ENCODE measurements at places on chromosomes 3 and 15.
A peak's percentile ranks its signal among the peaks of the same experiment; 100 is the strongest.

GRCh38 chr15:49758856-49759255, 138.0 kb downstream of the DTWD1 start:
- DNase-seq: no peak

DNA sequence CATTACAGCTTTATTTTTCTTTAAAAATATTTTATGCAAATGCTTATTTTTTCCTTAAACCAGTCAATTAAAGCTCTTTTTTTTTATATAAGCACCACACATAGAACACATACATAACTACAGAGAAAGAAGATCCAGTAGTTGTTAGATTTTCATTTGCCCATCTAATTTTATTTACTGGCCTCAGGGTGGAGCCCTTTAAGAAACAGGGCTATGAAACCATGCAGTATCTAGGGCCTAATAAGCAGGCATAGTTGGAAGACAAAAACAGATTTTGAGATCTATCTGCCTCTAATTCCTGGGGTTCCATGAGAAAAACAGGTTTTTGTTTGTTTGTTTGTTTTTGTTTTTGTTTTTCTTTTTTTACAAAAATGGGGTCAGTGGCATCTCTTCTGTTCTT, 120.6 kb downstream of the BCHE start:
- DNase-seq: no peak

DNA sequence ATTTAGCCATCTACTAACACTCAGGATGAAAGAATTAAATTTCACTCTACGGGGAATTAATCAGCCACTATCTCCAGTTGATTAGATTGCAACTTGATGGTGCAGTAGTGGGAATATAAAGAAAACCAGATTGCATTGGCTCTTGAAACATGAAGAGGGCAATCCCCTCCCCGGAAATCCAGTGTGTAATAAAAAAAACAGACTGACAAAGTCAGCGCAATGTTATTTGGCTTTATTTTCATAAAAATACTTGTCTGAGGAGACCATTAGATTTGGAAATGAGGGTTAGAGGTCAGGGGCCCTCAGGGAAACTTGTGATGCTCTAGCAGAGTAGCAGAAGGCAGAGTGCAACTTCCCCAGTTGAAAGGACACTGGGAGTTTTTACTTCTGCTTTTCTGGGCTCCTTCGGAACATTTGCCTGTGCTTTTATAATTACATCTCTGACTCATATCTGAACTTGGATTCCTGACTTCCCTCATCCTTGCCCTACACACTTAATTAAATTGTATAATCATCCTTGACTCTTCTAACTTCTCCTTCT, 326.8 kb downstream of the TUSC7 start:
- peak; percentile 71 for DNase-seq

GRCh38 chr3:191391861-191392808, 61.8 kb upstream of the UTS2B start:
- peak; percentile 19 for DNase-seq

DNA sequence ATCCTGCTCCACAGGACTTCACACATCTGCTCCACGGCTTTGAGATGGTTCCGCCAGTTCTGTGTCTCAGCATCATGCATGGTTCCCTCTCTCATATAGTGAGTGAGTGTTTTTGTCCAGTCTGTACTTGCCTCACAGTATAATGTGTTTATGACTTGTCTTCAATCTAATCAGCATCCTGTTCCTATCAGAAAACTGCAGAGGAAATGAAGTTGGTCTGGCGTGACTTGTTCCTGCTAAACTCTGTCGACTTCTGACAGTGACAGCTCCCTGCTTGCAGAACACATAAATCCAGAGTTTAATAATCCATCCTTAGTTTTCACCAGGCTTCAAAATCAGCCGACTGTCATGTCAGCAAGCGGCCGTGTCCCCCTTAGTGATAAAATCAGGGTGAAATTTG, 222.3 kb downstream of the SLCO3A1 start:
- no peak for DNase-seq

- DNase-seq: peak; percentile 90
Observed at GRCh38 chr3:185813691-185814215, 11.1 kb downstream of the IGF2BP2 start.

DNA sequence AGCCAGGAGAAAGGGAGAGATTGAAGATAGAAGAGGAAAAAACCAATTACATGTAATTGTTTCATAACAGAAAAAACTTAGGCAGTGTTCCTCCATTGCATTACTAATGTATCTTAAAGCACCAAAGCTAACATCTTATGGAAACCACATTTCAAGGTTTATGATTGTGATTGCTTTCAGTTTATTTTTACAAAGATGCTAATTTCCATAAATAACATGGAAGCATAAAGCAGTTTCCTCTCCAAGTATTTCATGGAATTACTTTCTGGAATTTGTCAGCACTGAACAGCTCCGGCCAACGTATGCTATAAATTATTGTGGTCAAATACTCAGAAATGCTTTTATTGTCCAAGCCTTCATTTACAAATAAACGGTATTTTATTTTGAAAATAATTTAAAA, 11.6 kb downstream of the ADAMTSL3 start:
- DNase-seq: no peak

DNA sequence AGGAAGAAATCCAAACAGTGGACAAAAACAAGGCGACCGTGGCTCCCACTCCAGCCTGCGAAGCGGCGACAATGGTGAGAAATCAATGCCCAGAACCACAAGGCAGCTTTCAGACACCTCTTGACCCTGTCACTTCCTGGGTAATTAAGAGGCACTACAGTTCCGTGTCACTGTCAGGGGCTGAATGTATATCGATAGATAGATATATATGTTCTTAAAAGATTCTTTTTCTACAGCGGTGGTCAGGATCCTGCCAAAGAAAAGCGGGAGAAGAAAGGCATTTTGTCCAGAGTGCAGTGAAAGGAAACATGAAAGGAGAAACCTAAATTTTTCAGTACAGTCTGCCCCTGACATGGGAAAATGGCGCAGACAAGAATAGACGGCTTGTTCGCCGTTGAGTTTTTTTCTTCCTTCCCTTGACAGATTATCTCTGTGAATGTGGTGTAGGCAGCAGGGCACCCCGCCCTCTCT, 56.2 kb upstream of the HES1 start:
- no peak for DNase-seq

- DNase-seq: peak; percentile 61
Observed at GRCh38 chr3:59247402-59247841, 197.6 kb upstream of the CFAP20DC start.

DNA sequence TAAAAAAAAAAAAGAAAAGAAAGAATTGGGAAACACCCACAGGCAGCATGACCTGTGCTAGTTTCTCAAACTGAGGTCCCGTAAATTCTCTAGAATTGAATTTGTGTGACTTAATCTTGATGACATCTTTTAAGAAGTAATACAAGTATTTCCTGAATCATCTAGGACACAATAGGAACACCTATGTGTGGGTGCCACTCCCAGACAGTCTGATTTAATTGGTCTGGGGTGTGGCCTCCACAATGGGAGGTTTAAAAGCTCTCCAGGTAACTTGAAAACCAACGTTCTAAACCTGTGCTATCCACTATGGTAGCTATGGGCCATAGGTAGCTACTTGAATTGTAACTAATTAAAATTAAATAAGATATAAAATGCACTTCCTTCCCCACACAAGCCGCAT, 28.1 kb downstream of the CFAP92 start:
- DNase-seq: no peak

DNA sequence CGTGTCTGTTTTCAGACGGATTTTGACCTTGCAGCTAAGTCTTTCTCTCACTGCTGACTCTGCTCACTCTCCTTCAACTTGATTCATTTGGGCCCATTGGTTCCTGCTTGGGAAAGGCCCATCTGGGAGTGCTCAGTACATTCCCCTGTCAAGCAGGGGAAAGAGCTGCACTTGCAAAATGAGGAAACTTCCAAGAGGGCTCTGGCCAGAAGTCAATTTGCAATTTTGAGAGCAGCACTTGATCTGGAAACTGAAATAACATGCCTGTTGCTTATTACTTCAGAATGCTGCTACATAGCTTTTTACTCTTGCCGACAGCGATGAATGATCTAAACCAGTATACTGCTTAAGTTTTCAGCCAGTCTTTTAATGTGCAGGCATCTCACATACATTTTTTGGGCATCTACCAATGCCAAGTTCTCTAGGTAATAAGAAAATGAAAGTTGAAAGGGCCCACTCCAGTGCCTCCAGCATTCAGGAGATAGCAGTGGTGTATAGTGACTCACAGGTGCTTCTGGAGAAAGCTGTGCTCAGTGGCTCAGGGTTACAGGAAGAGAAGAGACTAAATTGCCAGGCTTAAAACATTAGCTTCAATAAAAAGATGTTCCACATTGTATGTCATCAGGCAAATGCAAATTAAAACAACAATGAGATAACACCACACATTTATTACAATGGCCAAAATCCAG, 70.1 kb upstream of the RORA start:
- DNase-seq: no peak

DNA sequence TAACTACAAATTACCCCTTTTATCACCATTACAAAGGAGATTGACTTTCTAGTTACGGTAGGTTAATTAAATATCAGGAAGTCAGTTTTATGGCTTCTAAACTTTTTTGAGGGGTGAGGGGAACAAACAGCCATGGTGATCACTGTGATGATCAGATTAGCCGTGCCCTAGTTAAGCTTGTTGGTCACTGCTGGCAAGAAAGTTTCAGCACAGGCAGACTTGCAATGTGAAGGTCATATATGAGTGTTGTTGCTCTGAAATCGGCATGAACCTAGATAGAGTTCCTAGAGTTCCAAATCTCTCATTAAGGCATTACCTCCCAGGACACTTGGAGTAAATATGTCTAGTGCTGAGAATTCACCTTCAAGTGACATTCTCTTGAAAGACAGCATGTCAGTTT, 156.6 kb downstream of the GHSR start:
- no peak for DNase-seq

DNA sequence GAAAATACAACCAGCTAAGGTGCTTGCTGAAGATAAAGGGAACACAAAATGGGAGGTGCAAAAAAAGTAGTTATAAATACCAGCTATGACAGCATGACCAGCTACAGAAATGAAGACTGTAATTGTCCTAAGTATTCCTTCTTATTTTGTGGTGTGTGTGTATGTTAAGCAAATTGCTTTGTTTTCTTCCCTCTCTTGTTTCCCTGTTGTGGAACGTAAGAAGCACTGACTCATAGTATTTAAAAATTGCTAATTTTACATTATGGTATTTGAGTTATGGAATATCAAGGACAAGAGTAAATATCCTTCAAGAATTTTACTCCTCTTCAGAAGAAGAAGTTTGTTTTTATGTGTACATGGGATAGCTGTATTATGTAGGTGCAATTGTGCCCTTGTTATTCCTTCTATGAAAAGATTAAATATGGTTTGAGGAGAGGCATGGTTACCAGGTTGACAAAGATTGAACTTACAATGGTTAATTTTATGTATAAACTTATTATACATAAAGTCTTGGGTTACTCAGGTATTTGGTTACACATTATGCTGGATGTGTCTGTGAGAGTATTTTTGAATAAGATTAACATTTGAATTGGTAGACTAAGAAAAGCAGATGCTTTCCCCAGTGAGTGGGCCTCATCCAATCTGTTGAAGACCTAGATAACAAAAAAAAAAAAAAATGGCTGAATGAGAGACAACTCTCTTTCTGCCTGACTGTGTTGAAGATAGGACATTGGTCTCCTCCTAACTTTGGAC, 1132.1 kb upstream of the ALCAM start:
- DNase-seq: no peak

DNA sequence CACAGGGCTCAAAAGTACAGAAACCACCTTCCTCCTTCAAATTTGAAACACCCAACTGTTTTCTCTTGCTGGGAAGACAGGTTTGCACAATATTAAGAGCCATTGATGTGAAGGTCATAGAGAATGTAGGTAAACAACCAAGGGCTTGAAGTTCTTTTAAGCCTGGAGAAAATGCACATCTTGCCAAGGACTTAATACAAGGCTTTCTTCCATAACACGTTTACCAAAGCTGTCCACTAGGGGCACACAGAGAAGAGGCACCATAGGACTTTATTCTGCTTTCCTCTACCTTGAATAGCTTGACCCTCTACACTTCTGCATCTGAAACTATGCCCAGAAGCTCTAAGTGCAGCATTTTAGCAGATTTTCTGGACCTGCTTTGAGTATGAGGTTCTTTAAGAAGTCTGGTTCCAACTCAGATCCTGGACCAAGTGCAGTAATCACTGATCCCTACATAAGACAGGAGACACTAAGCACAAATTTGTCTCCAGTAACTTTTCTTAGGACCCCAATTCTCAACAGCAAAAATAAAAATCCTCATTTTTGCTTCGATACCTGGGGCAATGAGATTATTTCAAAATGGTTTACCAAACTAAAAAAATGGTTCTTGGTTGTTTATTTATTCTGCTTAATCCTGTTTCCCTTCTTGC, 138.0 kb downstream of the FBN1 start:
- peak; percentile 56 for DNase-seq

- no peak for DNase-seq
Observed at GRCh38 chr3:170095771-170096170, 58.0 kb downstream of the GPR160 start.

- peak; percentile 68 for DNase-seq
Observed at GRCh38 chr3:188747489-188747888, 424.3 kb upstream of the TPRG1 start.

- no peak for DNase-seq
Observed at GRCh38 chr3:4044619-4045018, 245.4 kb downstream of the LRRN1 start.

- DNase-seq: peak; percentile 39
Observed at GRCh38 chr15:37638116-37638515, 296.3 kb upstream of the TMCO5A start.

- DNase-seq: no peak
Observed at GRCh38 chr3:197713477-197713822, 23.3 kb downstream of the RUBCN start.

DNA sequence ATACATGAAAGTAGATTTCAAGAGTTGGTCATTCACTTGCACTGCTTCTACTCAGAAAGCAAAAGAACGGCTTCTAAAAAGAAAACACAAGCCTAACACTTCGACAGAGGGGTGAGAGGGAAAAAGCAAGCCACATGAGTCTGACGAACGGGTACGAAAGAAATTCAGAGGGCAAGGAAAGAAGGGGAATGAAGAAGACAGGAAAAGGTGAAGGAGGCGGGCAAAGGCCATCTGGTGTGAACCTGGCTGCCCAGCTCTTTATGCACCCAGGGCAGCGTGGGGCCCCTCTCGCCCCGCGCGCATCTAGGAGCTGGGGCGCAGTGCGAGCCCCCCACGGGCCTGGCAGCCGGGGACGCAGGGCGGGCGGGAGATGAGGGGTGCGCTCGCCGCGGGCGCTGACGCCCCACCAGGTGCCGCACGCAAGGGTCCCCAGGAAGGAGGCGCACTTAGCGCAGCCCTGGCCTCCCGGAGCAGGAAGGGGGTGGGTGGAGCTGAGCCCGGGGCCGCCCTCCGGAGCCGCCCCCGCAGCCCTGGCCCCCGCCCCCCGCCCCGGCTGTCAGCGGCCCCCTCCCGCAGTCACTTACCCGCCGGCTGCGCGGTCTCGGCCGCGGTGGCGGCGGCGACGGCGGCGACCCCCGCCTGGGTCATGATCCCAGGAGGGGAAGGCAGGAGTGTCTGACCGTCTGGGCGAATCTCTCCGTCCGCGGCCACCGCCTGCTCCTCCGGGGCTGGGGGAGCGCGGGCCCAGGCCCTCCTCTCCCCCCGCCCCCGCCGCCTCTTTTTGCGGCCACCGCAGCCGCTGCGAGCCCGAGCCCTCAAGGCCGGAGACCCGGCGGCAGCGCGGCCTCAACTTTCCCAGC, at the start of gene USF3:
USF3 (minus strand) TSS at position 857 of the 860 bp plus-strand sequence. CDS start 21,764 bp downstream, outside the sequence.
- peak; percentile 61 for DNase-seq

- no peak for DNase-seq
Observed at GRCh38 chr15:51303462-51303980, 34.9 kb downstream of the CYP19A1 start.

- DNase-seq: no peak
Observed at GRCh38 chr15:61049934-61050333, 179.2 kb downstream of the RORA start.

All from fibroblast of skin of abdomen (primary cell).